GM04503 (cell line): ENCODE measurements at places on chromosomes 5 and 9.

- DNase-seq = no peak
Observed at GRCh38 chr9:137352511-137353222, 50.6 kb upstream of the NRARP start.

- no peak for DNase-seq
Observed at GRCh38 chr5:164475339-164475977, 970.0 kb downstream of the MAT2B start.

DNA sequence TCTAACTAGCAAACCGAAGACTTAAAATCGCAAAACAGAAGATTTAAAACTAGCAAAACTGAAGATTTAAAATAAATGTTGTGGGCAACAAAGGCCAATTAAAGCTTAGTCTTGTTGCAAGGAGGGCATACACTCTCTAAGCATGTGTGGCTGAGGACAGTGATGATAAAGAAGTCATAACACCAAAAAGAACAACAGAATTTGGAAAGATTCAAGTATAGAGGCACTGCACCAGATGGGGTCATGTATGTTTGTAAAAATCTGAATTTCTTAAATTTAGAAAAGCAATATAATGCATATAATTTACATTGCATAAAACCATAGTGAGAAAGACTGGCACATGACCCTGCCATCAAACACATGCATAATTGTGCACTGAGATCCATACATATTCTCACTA is 743.8 kb downstream of the TAF11L14 start:
- DNase-seq = no peak

GRCh38 chr5:157543825-157544622 is 31.6 kb downstream of the ADAM19 start:
- no peak for DNase-seq

DNA sequence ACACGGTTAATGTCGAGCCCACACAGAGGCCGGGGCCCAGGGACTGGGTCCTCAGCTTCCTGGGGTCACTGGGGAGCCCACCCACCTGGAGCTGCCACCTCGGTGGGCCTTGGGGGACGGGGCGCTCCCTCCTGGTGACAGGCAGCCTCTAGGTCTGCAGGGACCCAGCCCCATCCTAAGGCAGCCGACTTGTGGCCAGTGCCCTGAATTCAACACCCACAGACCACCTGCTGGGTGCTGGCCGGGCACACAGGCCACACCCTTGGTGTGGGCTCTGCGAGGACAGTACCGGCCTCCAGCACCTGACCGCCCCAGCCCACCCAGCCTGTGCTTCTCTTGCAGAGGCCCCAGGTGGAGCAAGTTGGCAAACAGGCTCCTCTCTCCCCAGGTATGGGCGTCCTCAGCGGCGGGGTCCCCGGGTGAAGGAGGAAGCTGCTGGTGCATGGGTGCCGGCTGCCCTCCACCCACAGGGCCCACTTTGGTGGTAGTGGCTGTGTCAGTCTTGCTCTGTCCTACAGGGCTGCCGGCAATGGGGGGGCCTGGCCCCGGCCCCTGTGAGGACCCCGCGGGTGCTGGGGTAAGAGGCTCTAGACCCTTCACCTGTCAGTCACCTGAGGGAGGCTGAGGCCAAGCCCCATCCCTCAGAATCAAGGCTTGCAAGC is 8.3 kb downstream of the ENTPD8 start:
- DNase-seq = no peak

- no peak for DNase-seq
Observed at GRCh38 chr5:134508521-134509195, 16.8 kb upstream of the JADE2 start.

DNA sequence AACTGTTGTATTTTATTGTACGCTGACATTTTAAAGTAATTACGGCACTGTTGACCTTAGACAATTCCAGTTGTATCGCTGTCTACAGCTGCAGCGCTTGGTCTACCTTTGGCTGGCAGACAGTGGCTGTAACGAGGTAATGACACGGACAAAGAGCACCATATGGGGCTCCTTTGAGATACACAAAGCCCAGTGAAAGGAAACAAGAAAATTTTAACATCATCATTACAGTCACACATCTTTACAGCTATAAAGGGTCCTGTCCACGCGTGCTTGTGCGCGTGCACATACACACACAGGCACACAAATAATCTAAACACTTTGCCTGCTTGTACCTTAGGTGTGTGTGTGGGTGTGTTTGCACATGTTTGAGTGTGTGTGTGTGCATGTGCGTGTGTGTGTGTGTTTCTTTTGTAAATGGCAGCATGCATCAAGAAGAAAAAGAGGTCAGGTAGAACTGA is 946.0 kb downstream of the NR2F1-AS1 start:
- DNase-seq = no peak

- no peak for DNase-seq
Observed at GRCh38 chr9:81387360-81388106, 301.8 kb downstream of the TLE1 start.

- no peak for DNase-seq
Observed at GRCh38 chr5:2836133-2836532, 84.7 kb upstream of the IRX2 start.

- DNase-seq = peak; percentile 10
Observed at GRCh38 chr9:98118640-98119601, at the start of gene TRIM14. Gene TRIM14, minus strand, starts transcription at chr9:98119222. Its CDS starts 34 bp downstream, at chr9:98119188.

DNA sequence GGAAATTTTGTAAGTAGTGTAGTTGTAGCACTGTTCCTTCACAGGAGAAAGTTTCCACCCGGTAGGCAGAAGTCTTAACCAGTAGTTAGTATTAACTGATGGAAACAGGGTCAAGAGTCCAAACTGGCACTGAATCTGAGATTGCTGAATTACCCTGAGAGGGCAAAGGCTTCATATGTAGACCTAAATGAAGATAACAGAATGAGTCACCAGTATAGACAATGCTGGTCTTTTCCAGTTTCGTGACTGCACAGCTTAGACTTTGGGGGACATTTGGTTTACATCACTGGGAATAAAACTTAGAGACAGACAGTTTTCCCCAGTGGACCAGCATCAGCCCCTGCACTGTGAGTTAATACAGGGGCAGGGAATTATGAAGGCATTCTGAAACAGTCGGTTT is 60.5 kb downstream of the PCSK5 start:
- no peak for DNase-seq

DNA sequence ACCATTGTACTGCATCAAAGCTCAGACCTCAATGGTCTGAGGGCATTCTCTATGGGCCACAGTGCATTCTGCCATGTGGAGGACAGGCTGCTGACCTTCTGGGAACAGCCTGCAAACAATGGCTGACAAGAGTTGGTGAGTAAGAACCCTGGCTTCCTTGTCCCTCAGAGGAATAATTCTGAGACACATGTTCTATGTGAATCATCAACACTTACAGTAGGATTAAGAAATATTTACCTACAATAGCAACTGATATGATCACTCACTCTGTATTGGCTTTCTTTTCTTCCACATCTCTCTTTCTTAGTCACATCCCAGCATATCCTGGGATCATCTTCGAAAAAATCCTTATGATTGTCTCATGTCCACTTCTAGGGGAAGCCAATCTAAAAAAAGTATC is 306.5 kb upstream of the ITGA1 start:
- DNase-seq = no peak

DNA sequence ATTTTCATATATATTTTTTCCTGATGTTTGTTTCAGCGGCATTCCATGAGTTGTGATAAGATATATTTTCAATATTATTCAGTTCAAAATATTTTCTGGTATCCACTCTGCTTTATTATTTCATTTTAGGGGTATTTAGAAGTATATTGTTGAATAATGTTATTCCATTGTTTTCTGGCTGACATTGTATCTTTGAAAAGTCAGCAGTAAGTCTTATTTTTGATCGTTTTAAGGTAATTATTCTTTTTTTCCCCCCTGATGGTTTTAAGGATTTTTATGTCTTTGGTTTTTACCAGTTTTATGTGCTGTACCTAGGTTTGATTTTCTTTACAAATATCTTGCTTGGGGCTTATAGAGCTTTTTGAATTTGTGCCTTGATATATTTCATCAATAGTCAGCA is 6.6 kb upstream of the GLRA1 start:
- no peak for DNase-seq

GRCh38 chr5:60945813-60946187 is 795 bp downstream of the NDUFAF2 start:
- peak; percentile 31 for DNase-seq

DNA sequence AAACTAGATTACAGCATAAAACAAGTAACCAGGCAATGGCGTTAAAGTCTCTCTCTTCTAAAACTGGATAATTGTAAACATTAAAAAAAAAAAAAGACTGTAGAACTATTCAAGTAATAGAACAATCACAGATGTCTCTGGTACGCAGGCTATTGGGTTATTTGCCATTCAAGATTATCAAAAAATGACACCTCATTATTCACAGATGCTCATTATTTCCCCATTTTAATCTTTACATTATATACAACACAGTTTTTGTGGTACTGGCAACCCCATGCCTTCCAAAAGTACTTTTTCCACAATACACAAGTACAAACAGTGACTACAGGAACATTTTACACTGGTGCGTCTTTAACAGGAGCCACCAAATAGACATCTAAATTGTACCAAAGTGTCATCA is 109.4 kb downstream of the ZNF608 start:
- DNase-seq = no peak

DNA sequence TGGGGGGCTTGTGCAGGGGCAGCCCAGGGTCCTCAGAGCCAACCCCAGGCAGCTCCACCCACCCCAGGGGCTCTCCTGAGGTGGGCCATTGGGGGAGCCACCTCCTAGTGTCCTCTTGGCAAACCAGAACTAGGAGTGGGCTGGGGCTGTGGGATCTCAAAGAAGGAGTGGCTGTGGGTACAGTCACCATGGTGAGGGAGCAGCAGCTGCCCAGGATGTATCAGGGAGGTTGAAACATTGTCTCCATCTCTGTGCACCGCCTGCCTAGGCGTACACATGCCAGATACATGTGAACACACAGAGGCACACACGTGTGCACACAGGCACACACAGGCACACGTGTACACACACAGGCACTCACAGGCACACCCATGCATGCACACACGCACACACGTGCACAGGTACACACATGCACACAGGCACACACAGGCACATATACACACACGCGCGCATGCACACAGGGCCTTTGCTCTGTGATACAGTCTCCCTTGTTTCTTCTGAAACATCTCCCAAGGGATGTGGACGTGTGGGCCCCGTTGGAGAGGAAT is 10.7 kb downstream of the LCN12 start:
- no peak for DNase-seq
